ENCODE measurements at places on chromosomes 13 and 19.

GRCh38 chr13:20193162-20193906 is 596 bp upstream of the GJB2 start:
- DNase-seq: no peak

DNA sequence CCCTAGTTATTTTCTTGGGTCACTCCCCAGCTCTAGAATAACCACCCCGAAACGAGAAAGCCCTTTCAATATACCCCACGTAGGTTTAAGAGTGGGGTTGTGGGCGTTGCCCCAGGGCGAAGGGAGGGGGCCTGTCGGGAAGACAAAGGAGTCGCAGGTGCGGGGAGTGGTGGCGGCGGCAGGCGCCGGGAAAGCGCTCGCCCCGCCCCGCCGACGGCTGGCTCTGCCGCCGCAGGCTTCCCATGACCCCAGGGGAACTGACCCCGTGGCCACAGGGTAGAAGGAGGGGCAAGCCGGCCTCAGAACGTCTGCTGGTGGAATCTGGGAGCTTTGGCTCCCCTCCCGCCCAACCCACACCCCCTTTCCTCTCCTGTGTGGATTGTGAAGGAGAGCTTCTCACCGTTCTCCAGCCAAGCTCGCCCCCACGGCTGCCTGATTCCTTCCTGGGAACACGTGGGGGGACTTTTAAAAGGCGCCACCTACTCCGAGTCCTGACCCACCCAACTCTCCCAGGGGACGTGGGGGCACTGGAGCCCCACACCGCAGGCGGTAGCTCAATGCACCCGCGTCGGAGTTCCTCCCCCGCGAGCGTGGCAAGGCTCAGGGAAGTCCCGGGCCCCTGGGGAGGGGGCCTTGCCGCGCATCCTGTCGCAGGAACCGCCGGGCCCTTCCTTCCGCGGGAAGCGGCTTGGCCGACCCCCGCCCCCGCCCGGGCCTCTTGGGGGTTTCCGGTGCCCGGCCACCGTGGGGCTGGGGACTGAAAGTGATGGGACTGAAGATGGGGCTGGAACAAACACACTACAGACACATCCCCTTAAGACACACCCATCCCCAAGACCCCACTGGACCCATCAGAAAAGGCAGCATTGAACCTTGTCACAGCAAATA is 5.5 kb downstream of the IER2 start:
- peak; percentile 63 for DNase-seq

GRCh38 chr13:66266761-66267160 is 963.4 kb downstream of the PCDH9 start:
- no peak for DNase-seq

GRCh38 chr13:110421696-110422385 is 114.8 kb downstream of the COL4A2 start:
- no peak for DNase-seq

DNA sequence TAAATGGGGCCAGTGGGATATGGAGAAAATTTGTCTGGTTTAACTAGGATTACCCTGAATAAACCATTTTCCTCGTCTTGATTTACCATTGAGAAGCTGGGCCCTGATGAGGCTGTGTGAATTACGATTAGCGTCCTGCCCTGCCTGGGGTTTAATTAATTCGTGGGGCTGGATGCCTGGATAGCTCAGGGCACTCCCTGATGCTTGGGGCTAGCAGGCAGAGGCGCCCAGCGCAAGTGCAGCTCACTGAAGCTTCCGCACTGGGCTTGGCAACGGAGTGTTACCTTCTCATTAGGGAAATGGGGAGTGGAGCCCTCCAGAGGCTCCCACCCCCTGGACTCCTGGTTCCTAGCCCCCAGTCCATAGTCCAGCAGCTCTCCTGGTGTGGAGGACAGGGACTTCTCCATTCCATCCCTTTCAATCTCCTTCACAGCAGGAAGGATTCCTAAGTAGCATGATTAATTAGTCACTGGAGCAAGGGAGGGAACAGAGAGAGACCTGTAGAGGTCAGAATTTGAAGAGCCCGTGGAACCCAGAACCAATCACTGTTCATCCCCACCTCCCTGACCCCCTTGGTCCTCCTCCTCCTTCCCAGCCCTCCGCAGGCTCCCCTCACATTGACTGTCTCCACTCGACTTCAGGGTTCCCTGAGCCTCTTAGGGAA is 107.2 kb downstream of the UQCRFS1 start:
- no peak for DNase-seq

Measured in stimulated activated CD4-positive, alpha-beta T cell treated with anti-CD3 and anti-CD28 coated beads, Interleukin-15, amount 100 ng/mL, for 1 hour (primary cell).